ENCODE measurements at places on chromosomes 11 and 22.

DNA sequence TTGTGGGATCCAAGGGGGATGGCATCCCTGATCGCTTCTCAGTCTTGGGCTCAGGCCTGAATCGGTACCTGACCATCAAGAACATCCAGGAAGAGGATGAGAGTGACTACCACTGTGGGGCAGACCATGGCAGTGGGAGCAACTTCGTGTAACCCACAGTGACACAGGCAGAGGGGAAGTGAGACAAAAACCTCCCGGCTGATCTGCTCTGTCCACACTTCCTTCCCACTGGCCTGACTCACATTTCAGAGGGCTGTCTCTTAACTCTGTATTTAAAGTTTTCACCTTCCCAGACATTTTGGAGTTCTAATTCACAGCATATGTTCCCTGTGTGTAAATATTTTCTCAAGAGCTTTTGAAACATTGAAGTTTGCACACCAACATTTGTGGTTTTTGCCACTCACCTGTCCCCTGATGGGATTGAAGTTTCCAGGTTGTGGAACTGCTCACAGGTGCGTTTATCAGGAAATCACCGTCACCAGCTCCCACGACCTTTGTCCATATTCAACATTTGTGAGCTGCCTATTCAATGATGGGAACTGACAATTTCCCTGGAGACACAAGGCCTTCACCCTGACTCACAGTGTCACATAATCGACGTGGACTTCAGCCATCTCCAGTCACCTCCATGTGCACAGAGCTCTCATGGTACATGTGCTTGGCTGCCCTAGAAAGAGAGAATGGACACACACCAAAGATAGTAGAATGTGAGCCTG is 99.2 kb downstream of the VPREB1 start:
- no peak for DNase-seq

GRCh38 chr22:37627121-37627520 is 12.3 kb upstream of the SH3BP1 start:
- no peak for DNase-seq

DNA sequence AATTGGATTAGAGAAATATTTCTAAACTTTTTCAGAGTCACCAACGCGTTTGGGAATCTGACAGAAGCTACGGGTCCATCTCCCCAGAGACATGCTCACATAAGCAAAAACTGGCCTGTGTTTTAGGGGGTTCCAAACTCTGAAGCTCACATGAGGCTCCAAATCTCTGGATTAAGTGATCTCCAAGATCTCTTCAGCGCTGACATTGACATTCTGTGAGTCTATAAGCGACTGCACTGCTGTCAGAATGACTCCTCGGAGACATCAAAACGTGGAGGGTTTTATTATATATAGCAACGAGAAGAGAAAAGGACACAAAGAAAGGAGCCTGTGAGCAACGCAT is 642 bp upstream of the SIK2 start:
- DNase-seq: no peak

DNA sequence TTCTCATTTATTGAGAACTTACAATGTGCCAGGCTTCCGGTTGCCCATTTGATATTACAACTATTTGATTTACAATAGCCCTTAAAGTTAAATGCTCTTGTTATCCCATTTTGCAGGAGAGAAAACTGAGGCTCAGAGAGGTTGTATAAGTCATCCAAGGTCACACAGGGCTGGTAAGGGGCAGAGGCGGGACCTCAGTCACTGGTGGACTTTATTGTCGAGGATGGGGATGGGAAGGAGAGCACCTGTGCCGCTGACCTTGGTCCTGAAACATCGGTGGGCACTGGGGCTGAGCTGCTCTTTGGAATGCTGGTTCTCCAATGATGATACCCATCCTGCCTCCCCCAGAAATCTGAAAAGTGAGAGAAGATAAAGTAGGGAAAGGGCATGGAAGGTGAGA is 265.4 kb downstream of the MIAT start:
- no peak for DNase-seq

- DNase-seq: no peak
Observed at GRCh38 chr11:27178859-27179258, 138.2 kb downstream of the BBOX1 start.

- peak; percentile 54 for DNase-seq
Observed at GRCh38 chr11:130024361-130024760, 21.7 kb upstream of the PRDM10 start.

- DNase-seq: peak; percentile 42
Observed at GRCh38 chr22:37270928-37271650, 11.2 kb upstream of the CYTH4 start.

GRCh38 chr11:69609351-69609750 is 31.6 kb upstream of the CCND1 start:
- DNase-seq: no peak

All from fibroblast of the aortic adventitia (primary cell).